Activated CD4-positive, alpha-beta T cell treated with anti-CD3 and anti-CD28 coated beads, Interleukin-2, amount 50 U/mL, for 48 hours (primary cell): ENCODE measurements at places on chromosomes 1 and 21.

DNA sequence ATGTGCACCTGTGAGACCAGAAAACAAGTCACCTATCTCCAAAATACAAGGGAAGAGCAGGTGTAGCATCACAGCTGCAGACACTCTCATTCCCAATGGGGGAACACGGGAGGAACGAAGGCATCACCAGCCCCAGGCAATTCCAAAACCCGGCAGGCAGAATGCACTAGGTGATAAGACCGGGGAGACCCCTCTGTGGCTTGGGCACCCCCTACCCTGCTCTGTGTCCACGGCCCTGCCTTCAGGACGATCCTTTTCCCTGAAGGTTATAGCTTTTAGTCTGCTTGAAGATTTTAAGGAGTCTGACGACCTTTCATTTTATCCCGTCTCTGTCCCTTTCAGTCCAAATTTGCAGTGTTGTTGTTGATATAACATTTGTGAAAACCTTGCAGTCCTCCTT lies 19.2 kb downstream of the TRPM2 start:
- no peak for DNase-seq

- DNase-seq: no peak
Observed at GRCh38 chr1:112770724-112771123, 55.6 kb upstream of the PPM1J start.

GRCh38 chr21:42861311-42861847 lies 18.0 kb downstream of the WDR4 start:
- DNase-seq: no peak

DNA sequence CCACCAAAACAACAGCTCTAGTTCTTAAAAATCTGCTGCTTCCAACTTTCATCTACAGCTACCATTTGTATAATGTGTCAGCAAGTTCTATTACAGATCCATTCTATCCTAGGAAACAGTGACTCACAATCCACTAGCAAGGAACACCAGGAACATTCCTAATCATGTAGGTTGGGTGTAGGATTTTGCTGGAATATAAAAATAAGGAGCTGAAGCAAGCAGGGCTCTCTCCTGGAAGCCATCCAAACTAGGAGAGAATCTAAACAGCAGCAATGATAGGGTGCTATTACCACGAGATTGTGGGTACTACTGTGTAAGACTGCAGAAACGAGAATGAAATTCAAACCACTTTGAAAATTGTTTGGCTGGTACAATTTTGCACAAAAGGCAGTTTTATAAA lies 135.0 kb downstream of the PTPN14 start:
- DNase-seq: no peak

GRCh38 chr1:156129687-156130577 lies 15.4 kb downstream of the LMNA start:
- peak; percentile 93 for DNase-seq
